Urinary bladder (tissue), 4 donors: ENCODE measurements at places on chromosomes 7 and 10. TPM values are rescaled to one million over a fixed set of nuclear protein-coding genes. Genes with fewer than 3 reads are reported as not detected.

DNA sequence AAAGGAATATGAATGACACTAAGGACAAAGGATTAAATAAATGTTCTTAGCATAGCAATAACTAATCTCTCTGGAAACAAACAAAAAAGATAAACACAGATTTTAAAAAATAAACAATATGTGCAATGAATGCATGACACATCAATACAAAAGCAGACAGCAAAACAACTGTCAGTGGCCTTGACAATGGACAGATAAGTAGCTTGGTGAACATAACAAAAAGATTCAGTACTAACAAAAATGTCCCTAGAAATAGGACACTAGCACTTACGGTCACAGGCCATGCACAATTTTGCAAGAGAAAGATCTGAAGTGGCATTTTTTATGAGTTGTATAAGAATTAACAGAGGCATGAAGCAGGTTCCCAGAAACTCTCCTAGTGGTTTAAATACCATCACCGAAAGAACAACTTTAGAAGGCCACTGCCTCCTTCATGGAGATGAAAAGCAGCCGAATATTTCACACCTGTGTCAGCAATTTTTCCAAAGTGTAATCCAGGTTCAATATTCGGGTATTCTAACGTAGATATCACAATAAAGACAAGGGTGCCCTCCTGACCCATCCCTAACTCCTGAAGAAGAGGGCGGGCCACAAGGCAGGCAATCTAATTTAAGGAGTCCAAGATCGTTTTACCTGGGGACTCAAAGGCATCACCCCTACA is 231.3 kb upstream of the MKLN1 start:
- DNase-seq: no peak

LRRD1 gene
- polyA plus RNA-seq: not detected

- no peak for DNase-seq
These were observed 1.4 kb upstream of the NKX1-2 start for GRCh38 chr10:124451276-124451675.

GRCh38 chr10:118310822-118311221 is 31.3 kb downstream of the FAM204A start:
- no peak for DNase-seq

- no peak for DNase-seq
These were observed 17.0 kb downstream of the PNLIPRP3 start for GRCh38 chr10:116444527-116445142.

- DNase-seq: no peak
These were observed 4.7 kb downstream of the OPTN start for GRCh38 chr10:13104697-13105096.

DNA sequence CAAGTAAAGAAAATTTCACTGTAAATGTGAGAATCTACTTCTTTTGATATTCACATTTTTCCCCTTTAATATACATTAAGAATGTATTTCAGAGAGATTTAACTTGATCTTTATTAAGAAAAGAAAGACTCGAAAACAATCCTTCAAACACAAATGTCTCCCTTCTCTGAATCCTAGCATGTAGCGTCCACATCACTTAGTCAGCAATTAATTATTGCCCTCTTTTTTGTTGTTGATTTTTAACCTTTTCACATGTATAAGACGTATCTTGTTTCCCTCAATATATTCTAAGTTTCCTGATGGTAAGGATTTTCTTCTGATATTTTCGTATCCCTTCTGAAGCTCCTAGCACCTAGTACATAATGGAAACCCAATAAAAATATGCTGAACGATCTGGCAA is 6.6 kb downstream of the PDE1C start:
- DNase-seq: no peak

DNA sequence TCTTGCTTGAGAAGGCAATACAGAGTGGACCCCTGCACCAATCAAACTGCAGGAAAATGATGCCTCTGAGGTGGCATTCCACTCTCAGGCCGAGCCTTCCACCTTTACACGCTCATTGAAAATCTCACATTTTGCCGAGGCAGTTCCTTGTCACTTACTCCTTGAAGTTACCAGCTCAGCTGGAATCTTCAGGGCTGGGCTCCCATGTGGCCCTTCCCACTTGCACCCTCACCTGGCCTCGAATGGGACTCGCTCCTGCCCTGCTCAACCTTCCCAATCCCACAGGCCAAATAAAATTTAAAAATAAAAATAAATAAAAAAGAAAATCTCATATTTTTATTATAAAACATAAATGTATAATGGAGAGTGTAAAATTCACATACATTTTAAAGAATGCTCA is 790.7 kb upstream of the COBL start:
- no peak for DNase-seq

KCP gene
- 0.42 TPM for polyA plus RNA-seq

DNA sequence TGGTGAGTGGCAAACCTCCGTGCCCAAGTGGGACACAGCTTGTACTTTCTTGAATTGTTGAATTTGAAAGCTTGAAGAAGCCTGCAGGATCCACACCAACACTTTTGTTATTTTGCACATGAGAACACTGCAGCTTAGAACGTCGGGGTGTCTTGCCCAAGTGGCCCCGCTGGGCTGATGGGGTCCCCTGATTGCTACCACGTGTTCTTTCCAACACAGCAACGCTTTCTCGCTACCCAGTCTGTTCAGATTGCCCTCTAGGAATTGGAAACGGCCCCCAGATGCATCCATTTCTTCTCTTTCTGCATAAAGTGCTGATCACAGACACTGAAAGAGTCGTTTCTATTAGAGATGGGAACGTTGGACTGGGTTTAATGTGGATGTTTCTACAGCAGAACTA is 268.5 kb downstream of the ADARB2 start:
- DNase-seq: no peak

- DNase-seq: no peak
These were observed 124.4 kb downstream of the CLEC2L start for GRCh38 chr7:139647814-139648390.

NUDT13 gene
- 2.1 TPM for polyA plus RNA-seq

UCN3 gene
- polyA plus RNA-seq: not detected

DNA sequence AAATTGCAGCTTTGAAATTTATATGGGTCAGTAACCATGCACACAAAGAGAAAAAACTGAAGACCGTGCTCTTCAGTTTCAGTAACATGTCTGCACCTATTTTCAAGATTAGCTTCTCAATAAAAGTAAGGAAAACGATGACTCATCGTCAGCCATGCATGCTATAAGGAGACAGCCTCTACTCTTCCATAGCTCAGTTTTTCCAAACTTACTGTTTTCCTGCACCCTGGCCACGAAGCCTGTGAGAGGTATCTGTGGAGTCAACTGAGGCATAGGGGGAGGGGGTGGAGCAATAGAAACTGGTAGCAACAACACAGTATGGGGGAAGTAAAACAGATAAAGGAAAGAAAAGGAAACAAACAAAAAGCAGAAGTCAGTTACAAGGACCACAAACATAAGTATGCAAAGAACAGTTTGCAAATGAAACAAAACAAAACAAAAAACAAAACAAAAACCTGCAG is 58.0 kb downstream of the PDSS1 start:
- no peak for DNase-seq

SHH gene
- 8.6 TPM for polyA plus RNA-seq

DNA sequence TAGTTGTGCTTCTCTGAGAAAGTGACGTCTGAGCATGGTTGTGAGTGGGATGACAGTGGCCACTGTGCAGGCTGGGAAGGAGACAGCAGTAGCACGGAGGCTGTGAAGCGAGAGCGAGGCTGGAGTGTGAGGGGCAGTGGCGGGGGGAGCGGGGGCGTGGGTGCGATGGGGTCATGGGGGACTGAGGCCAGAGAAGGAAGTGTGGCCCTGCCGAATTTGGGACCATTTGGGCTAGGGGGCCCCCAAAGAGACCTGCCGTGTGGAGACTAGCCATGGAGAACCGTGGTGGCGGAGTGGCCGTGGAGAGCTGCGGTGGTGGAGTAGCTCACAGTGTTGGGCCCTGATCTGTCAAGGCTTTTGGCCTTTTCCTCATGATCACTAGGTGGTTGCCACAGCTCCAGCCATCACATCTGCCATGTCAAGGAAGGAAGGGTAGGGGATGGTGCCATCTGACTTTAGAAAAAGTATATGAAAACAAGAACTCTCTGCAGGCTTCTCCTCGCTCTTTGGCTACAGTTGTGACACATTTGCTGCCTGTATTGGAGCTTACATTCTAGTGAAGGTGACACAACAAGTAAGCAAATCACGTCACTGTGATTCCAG is 61.4 kb downstream of the MGMT start:
- no peak for DNase-seq

CDK5 gene
- polyA plus RNA-seq: 9.4 TPM

GRCh38 chr7:22895140-22895827 is 72.6 kb upstream of the TOMM7 start:
- no peak for DNase-seq

DNA sequence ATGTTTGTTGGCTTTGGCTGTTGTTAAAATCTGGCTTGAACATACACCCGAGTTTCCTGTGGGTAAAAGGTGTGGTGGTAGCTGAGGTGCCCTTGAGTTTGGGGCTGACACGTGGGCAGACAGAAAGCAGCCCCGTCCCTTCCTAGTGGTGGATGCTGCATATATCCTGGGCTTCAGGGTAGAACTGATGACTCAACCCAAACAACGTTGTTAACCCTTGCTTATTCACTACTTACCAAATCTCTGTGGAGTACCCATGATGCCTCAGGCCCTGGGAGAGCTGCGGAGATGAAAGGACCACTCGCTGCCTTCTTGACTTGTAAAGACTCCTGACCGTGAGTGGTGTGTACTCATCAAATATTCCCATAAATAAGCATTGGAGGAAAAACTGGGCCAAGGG is 245.1 kb downstream of the RAB11FIP2 start:
- DNase-seq: no peak

ANTXRL gene
- polyA plus RNA-seq: 0.44 TPM

LLCFC1 gene
- not detected for polyA plus RNA-seq

RASA4B gene
- polyA plus RNA-seq: 19.9 TPM

GRCh38 chr10:9342885-9343570 is 1288.5 kb downstream of the GATA3 start:
- no peak for DNase-seq

DNA sequence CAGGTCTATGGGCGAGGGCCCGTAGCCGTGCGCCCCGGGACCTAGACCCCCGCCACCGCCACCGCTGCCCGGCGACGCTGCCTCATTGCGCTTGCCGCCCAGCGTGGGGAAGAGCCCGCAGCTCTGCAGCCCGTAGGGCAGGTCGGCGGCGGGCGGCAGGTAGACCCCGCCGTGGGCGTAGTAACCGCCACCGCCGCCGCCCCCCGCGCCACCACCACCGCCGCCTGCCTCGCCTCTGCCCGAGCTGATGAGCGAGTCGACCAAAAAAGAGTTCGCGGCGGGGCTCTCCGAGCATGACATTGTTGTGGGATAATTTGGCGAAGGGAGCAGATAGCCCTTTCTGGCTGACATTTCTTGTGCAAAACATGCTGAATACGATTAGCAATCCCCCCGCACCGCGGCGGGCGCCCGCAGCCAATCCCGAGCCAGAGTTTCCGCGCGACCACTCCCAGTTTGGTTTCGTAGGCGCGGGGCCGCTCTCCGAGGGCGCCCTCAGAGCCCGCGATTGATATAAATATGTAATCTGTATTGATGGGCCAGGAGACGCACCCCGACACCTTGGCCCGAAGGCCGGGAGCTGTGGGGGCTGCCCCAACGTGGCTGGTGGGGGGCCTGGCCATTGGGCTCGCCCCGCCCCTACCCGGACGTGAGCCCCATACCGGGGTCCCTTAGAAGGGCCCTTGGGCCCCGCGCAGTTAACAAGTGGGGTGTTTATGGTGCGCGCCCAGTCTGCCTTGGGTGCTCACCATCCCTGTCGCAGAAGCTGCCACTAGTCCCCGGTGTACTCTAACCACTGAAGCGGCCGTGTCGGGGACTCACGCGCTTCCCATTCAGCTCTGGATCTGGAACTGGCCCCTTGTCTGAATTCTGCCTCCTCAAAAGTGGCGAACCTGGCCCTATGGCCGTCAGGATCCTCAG is at the start of gene HOXA10:
Gene HOXA10 (minus strand): TSS at position 365 of the 918 bp plus-strand sequence. CDS start 14 bp downstream, at position 351.
- DNase-seq: no peak

DNA sequence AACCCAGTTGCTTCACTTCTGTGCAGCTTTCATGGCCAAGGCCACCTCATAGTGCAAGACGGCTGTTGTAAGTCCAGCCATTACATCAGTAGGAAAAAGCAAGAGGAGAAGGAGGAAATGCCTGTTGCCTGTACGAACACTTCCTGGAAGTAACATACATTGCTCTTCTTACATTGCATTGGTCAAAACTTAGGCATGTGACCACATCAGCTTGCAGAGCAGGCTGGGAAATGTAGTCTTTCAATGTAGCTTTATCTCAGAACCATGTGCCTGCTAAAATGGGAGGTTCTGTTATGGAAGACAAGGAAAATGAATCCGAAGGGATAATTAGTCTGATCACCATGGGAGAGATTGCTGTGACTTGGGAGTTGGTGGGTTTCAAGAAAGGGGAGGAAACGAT is 4.3 kb downstream of the SLC29A3 start:
- DNase-seq: no peak

DNA sequence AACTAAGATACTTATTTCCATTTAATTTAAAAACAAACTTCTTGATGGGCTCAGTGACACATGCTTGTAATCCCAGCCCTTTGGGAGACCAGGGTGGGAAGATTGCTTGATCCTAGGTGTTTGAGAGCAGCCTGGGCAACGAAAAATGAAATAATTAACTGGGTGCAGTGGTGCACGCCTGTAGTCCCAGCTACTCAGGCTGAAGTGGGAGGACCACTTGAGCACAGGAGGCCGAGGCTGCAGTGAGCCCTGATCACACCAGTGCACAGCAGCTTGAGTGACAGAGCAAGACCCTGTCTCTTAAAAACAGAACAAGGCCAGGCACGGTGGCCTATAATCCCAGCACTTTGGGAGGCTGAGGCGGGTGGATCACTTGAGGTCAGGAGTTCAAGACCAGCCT is 37.4 kb downstream of the AVL9 start:
- DNase-seq: no peak
